ENCODE measurements at places on chromosomes 12 and 14.

GRCh38 chr14:96090441-96091148 lies 51.4 kb downstream of the C14orf132 start:
- peak; percentile 92 for DNase-seq

- DNase-seq = no peak
These were observed 98.6 kb downstream of the GPATCH2L start for GRCh38 chr14:76250302-76250701.

- no peak for DNase-seq
These were observed 21.7 kb downstream of the BMP4 start for GRCh38 chr14:53934778-53935414.

- no peak for DNase-seq
These were observed 47.5 kb downstream of the NT5DC3 start for GRCh38 chr12:103793512-103794045.

GRCh38 chr12:32847287-32847686 lies 49.3 kb downstream of the PKP2 start:
- no peak for DNase-seq

DNA sequence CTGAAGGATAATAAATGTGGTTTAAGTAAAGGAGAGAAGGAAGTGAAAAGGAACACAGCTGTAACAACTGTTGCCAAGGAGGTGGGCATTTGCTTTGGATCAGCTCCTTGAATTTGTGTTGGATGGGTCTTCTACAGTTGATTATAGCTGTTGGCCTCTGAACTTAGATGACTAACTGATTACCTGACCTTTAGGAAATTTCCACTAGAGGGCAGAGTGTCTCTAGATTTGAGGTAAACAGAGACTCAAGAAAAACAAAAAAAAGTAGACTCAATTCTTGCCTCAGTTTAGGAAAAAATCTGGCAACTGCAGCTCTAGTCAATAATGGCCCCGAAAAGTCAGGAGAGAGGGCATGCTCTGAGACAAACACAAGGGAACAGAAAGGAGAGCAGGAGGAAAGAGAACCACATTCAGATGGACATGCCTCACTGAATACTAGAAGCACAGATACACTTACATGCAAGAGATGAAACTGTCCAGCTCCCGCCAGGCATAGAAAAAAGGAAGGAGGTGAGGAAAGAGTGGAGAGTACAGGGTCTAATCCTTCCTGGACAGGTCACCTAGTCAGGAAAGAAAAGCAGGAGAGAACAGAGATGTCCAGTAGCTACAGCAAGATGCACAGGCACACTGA lies 20.6 kb downstream of the COX14 start:
- peak; percentile 73 for DNase-seq

- peak; percentile 58 for DNase-seq
These were observed 262.0 kb downstream of the MED13L start for GRCh38 chr12:116015525-116015924.

GRCh38 chr12:87196321-87196720 lies 832.9 kb downstream of the C12orf50 start:
- DNase-seq = no peak

DNA sequence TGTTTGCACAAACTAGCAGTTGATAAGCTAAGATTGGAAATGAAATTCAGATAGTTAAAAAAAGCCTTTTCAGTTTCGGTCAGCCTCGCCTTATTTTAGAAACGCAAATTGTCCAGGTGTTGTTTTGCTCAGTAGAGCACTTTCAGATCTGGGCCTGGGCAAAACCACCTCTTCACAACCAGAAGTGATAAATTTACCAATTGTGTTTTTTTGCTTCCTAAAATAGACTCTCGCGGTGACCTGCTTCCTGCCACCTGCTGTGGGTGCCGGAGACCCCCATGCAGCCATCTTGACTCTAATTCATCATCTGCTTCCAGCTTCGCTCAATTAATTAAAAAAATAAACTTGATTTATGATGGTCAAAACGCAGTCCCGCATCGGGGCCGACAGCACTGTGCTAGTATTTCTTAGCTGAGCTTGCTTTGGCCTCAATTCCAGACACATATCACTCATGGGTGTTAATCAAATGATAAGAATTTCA lies 335.6 kb downstream of the TMEM121 start:
- DNase-seq = peak; percentile 98

- no peak for DNase-seq
These were observed 3.5 kb downstream of the HMGA2 start for GRCh38 chr12:65827827-65828231.

GRCh38 chr12:131642771-131643170 lies 68.1 kb upstream of the SFSWAP start:
- no peak for DNase-seq

- no peak for DNase-seq
These were observed 91.6 kb upstream of the VRK1 start for GRCh38 chr14:96705422-96706092.

DNA sequence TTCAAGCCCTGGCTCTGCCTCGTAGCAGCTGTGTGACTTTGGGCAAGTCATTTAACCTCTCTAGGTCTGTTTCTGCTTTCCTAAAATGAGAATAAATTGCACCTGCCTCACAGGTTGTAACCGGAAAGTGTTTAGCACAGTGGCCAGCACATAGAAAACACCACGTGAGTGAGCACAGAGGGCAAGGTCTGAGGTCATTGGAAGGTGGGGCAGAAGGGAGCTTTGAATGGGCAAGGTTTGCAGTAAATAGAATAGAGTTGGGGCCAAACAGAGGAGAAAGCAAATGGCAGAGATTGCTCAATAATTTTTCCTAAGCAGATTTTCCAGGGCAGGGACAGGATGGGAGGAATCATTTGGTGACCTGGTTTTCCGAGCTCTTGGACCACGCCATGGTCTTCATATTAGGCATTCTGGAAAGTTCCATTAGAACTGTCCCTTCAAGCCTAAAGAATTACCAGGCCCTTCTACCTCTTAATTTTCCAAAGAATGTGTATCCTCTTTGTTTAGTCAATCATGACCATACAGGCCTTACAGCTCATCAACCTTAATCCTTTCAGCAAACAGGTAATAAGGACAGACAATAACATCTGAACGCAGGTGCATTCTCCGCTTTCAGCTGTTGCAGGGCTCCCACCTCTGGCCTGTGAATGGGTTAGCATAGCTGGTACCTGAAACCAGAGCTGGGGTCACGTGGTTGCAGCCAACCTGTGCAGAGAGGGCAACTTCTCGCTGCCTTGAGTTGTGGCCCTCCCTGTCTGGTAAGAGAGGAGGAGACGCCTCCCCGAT lies 53.8 kb downstream of the VWF start:
- no peak for DNase-seq
